ENCODE measurements at places on chromosomes 5 and 9. TPM values are rescaled to one million over a fixed set of nuclear protein-coding genes. Genes with fewer than 3 reads are reported as not detected.

DNA sequence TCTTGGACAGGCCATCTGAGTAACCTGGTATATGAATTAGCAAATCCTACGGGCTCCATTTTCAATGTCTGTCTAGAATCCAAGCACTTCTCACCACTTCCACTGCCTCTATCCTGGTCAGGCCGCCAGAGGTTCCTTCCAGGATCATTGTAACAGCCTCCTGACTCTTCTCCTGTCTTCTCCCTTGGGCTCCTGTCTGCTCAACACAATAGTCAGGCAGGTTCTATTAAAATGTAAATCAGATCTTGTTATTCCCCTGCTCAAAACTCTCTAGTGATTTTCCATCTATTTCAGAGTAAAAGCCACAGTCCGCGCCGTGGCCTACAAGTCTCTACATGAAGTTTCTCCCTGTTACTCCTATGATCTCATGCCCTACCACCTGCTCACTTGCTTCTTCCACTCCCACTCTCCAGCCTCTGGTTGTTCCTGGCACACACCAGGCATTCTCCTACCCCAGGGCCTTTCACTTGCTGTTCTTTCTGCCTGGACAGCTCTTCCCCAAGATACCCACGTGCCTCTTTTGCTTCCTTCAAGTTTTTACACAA, 21.7 kb downstream of the ZNF366 start:
- DNase-seq, result no peak

Gene TPPP
- total RNA-seq, result under 0.01 TPM

Gene CDKN2B
- 1.4 TPM for total RNA-seq

DNA sequence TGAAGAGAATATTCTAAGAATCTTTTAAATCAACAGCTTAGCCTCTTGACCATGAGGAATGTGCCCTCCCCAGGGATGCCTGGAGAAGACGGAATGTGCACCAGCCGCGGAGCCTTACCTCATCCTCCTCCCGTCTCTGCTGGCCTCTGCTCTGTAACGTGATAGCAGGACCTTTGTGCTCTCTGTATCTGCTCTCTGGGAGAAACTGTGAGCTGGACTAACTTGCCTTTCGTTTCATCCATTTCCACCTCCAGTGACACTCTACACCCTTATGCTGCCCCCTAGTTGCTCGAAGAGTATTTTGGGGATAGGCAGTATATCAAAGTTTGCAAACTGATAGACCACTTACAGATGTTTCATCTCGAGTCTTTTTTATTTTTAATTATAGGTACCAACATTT, 141.4 kb downstream of the NPR3 start:
- DNase-seq, result peak; percentile 23

GRCh38 chr5:75681125-75681830, 36.0 kb downstream of the POC5 start:
- DNase-seq, result peak; percentile 80

Gene AGXT2
- not detected for total RNA-seq

DNA sequence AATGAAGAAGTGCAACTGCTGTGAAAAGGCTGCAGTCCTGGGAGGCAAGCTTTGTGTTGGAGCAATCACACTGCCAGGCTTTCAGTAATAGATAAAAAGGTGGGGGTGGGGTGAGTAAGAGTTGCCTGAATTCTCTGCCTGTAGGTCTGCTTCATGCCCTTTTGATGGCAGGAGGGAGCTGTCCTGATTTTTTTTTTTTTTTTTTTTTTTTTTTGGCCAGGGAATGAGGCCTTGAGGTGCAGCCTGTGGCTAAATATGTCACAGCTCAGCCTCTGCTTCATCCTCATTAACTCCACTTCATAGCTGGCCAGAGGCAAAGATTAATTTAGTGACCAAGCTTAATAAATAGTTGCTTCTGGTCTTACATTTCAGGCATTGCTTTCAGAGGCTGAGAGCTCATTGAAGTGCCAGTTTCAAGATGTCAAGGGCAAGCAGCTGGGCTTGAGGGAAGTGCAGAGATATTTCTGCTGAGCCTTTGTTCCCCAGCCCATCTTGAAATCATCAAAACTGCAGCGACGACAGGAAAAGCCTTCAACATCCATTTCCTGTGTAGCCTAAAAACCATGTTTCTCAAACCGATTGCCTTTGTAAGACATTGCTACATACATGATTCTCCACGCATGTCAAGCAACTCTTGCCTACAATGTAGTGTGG, 134.7 kb downstream of the MACIR start:
- no peak for DNase-seq

DNA sequence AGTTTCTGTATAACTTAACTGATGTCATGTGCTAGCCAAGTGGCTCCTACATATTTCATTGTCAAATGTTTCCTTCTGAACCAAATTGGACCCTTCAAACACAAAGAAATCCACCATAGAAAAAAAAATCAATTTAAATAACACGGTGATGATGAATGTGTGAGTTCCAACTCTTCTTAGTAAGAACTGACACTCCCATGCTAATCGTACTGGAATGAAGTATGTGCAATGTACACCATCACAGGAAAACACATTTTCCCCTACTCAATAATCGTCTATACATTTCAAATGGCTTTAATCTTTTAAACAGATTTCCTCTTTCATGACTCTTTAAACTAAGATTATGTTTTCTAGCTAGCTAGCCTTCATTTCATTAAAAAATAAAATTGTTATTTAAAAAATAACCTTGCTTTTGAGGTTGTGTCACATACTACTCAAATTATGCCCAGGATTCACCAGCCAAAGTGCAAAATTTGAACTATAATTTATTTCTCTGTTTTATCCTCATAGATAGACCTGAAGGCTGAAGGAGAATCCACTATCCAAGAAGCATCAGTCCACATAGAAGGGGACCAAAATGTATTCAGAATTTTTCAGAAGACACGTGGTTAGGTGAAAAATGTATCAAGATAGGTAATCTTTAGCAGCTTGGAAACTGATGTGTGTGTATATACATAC, 131.0 kb upstream of the ITGA1 start:
- no peak for DNase-seq

DNA sequence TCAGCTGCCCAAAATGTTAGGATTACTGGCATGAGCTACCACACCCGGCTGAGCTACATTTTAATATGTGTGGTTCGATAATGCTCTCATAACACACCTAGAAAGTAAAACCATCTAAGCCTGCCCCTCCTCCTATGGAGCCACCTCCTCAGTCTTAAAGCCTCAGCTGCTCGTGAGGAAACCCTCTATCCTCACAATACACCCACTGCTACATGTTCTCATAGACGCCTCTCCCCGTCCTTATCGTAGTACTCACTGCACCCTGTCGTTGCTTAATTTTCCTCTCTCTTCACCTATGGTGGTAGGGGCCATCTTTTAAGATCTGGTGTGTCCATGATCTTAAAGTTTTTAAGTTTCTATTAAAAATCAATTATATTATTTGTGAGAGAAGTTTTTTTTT, 72.9 kb downstream of the RCL1 start:
- DNase-seq, result no peak

DNA sequence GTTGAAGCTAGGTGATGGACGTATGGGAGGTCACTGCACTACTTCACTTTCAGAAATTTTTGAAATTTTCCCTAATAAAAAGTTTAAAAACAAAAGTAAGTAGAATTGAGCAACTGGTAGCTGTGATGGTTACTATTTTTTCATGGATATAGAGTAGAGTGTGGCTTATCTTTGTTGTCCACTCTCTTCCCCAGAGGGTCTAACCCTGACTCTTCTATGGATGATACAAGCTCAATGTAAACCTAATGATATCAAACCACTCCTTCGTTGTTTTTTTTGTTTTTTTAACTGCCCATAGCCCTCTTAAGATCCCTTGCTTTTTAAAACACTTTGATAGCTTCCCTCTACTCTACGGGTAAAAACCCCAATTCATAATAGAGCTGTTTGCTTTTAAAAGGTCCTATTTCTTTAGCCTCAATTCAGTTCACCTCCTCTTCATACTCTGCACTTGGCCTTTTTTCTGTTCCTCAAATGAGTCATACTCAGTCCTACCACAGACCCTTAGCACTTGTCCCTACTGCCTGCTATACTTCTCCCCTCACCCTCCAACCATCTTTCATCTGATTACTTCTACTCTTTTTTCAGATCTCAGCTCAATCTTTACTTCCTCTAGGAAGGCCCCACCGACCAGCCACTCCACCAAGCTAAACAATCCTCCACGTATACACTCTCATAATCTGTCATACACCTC, 2.6 kb downstream of the HDAC3 start:
- DNase-seq, result no peak

Gene TIMD4
- not detected for total RNA-seq

- peak; percentile 31 for DNase-seq
Observed at GRCh38 chr5:150329038-150329437, 26.3 kb upstream of the ARSI start.

Gene CTSV
- 0.20 TPM for total RNA-seq
